Stimulated activated CD4-positive, alpha-beta T cell treated with anti-CD3 and anti-CD28 coated beads, Interleukin-1b, Interleukin-23, amount 100 ng/mL, for 1 hour (primary cell): ENCODE measurements at places on chromosomes 1 and 21.

DNA sequence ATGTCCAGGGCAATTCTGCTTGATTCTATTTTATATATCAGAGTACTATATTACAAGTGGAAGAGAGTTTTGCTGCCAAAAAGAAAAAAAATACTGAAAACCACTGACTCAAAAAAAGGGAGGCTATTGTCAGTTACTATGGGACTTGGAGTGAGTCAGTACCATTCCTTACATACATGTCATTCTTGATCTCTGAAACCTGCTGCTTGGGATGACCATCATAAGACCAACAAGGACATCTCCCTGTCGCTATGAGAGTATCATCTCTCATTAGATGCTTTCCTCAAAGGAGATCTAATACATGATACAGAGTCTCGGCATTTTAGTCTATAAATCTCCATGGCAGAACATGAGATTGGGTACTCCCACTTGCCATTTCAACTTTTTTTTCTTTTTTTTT is 11.8 kb upstream of the INPP5B start:
- DNase-seq = no peak

DNA sequence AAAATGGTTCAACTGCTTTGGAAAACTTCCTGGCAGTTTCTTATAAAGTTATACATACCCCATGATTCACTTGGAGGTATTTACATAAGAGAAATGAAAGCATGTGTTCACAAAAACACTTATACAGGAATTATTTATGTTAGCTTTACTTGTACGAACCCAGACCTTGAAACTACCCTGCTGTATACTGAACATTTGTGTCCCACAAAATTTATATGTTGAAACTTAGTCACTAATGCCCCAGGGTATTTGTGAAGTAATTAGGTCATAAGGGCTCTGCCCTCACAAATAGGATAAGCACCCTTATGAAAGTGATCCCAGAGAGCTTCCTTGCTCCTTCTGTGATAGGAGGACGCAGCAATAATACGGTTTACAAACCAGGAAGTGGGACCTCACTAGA is 42.7 kb upstream of the B3GALT2 start:
- no peak for DNase-seq

GRCh38 chr1:89842567-89843272 is 21.9 kb downstream of the LRRC8D start:
- DNase-seq = no peak

- no peak for DNase-seq
Observed at GRCh38 chr1:204296431-204296988, 63.2 kb downstream of the PLEKHA6 start.

DNA sequence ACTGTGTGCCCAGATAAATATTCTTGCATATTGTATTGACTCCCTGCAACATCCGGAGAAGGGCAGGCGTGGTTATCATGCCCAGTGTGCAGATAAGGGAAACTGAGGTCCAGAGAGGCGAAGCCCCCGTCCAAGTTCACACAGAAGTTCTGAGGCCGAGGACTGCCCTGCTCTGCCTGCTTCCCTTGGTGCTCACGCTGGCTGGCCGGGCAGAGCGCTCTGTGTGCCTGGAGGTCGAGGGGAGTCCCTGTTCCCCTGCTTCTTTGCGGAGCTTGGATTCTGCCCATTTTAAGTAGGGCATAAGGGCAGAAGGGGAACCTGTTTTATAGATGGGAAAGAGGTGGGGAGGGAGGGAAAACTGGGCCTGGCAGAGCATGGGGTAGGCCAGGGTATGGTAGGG is 92.8 kb upstream of the ACTL8 start:
- no peak for DNase-seq

- DNase-seq = no peak
Observed at GRCh38 chr1:225880636-225881035, 1.5 kb downstream of the TMEM63A start.

GRCh38 chr1:25105836-25106235 is 126.5 kb downstream of the SYF2 start:
- DNase-seq = no peak

GRCh38 chr1:180169640-180170195 is 15.0 kb downstream of the QSOX1 start:
- no peak for DNase-seq

DNA sequence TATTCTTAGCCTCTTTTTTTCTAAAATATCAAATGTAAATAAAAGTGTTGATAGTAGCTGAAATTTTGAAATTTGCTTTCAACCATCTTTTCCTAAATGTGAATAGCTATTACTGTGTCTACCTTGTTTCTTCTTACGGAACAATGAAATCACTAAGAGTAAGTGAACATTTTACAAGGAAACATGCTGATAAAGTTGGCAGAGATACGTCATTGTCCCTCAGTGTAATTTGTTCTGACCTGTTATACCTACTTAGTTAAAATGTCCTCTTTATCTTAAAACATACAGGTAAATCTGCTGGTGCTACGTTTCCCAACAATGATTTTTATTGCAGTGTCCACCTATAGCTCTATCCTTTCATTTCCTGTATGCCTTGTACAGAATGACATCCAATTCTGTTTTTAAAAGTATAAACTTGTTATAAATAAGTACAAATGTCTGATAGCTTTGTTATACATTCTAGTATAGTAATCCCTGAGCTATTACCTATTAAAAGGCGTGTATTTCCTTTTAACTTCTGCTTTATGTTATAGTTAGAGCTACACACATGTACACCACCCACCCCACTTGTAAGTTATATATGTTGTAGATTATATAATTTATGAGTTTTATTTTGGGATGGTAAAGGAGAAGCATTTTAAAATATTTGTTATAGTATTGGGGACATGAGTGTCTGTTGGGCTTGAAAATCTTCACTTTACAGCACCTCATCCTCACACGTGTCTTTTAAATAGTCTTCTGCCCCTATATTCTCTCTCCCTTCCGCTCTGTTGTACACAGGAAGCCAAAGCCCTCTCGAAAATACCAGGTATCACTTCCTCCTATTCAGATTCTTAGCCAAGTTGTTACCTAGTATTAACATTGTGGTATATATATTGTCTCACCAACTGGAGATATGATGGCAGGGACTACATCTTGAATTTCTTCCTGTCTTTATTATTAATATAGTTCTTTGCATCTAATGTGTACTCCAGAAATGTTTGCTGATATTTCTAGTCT is 25.2 kb downstream of the LAMC1 start:
- DNase-seq = no peak

DNA sequence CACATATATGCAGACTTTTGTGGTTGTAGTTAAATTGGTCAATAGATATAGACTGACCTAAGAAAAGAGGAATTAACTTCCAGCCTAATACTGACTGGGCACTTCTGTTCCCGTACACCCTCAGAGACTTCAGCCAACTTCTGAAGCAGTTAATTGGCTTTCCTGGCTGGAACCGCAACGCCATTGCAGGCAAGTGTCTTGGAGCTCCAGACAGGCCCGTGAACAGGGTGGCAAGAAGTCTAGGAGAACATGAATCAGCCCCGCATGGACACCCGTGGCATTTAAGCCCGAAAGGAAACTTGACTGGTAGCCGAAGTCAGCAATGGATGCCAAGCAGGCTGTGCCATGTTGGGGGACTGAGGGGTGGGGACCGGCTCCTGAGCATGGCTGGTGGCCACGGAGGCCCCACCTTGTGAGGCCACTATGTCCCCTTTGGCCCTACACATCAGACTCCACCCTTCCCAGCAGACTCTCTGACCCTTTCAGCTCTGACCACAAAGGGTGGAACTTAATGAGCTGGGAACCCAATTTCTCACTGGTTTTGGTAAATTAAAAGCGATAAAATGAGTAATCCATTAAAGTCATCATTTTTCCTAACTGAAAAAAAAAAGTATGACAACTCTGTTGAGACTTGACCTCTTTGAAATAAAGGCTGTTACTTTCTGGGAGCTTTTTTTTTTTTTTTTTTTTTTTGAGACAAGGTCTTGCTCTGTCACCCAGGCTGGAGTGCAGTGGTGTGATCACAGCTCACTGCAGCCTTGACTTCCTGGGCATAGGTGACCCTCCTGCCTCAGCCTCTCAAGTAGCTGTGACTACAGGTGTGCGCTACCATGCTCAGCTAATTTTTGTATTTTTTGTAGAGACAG is 54.1 kb downstream of the RUNX1 start:
- DNase-seq = no peak

DNA sequence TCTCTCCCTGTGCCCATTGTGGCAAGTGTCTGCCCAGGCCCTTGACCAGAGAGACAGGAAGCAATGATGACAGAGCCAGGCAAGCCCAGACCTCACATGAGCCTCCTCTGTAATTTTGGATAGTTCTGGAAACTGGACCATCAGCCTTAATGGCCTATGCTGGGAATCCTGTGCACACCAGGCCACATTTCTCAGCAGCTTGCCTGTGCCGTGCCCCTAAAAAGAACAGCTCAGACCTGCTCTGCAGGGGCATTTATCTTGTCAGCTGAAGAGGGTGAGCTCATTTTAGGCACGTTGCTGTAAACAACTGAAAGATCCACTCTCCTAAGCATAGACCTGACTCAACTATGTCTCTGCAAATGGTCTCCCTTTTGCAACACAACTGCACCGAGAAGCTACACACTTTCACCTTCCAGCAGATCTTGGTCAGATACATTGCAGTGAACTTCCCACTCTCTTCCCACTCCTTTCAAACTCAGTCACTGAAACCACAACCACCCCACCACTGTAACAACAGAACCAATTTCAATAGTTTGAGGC is 53.5 kb upstream of the BACH1 start:
- DNase-seq = no peak
